ENCODE measurements at places on chromosomes 1 and 21.

DNA sequence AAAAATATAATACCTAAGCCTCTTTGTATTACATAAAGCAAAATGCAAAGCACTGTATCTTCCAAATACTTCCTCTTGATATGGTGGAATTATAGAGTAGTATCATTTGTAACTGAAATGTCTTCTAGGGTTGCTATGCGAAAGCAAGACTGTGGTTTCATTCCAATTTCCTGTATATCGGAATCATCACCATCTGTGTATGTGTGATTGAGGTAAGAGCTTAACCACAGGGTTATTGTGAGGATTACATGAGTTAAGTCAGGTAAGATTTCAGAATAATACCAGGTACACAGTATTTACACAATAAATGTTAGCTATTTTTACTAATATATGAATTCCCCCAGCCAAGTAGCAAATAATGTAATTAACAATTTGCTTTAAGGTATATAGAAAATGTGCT is 24.7 kb downstream of the CD53 start:
- DNase-seq: no peak

- no peak for DNase-seq
These were observed 7.0 kb downstream of the ERI3 start for GRCh38 chr1:44348061-44348485.

GRCh38 chr1:66266756-66267155 is 267.2 kb upstream of the SGIP1 start:
- DNase-seq: no peak

- no peak for DNase-seq
These were observed 9.2 kb upstream of the COL6A1 start for GRCh38 chr21:45972353-45972715.

GRCh38 chr1:4778056-4778455 is 123.6 kb downstream of the AJAP1 start:
- DNase-seq: no peak

GRCh38 chr1:160429702-160430535 is 29.6 kb downstream of the VANGL2 start:
- no peak for DNase-seq

- DNase-seq: no peak
These were observed 9.5 kb upstream of the TMEM39B start for GRCh38 chr1:32063261-32063681.

- no peak for DNase-seq
These were observed 39.1 kb downstream of the FBXO2 start for GRCh38 chr1:11615090-11615489.

GRCh38 chr1:208423526-208423925 is 179.3 kb upstream of the PLXNA2 start:
- DNase-seq: no peak

- no peak for DNase-seq
These were observed 157.3 kb upstream of the PTGFR start for GRCh38 chr1:78333502-78333901.

- no peak for DNase-seq
These were observed 274.5 kb downstream of the TM2D1 start for GRCh38 chr1:61450454-61450853.

GRCh38 chr1:194830387-194830786 is 1644.0 kb upstream of the B3GALT2 start:
- DNase-seq: no peak

GRCh38 chr1:201585093-201585483 is 46.2 kb downstream of the NAV1 start:
- DNase-seq: no peak

DNA sequence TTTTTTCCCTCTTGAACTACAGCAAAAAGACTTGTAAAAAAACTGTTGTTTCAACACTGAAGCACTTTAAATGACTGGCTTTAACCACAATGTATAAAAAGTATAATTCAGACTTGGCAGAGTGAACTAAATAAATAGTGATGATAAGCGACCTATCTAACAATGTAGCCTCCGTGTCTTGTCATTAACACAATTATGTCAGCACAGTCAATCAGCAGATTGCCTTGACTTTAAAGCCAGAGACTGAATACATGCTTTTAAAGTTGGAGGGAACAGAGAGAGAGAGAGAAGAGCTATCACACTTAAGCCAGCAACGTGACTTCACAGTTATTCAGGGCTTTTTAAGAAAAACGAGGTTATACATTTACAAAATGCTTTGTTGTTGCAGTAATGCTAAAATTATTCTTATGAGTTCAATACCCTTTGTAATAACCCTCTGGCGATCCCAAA is 378.1 kb downstream of the LMO4 start:
- no peak for DNase-seq
